ENCODE measurements at places on chromosomes 6 and 20.

DNA sequence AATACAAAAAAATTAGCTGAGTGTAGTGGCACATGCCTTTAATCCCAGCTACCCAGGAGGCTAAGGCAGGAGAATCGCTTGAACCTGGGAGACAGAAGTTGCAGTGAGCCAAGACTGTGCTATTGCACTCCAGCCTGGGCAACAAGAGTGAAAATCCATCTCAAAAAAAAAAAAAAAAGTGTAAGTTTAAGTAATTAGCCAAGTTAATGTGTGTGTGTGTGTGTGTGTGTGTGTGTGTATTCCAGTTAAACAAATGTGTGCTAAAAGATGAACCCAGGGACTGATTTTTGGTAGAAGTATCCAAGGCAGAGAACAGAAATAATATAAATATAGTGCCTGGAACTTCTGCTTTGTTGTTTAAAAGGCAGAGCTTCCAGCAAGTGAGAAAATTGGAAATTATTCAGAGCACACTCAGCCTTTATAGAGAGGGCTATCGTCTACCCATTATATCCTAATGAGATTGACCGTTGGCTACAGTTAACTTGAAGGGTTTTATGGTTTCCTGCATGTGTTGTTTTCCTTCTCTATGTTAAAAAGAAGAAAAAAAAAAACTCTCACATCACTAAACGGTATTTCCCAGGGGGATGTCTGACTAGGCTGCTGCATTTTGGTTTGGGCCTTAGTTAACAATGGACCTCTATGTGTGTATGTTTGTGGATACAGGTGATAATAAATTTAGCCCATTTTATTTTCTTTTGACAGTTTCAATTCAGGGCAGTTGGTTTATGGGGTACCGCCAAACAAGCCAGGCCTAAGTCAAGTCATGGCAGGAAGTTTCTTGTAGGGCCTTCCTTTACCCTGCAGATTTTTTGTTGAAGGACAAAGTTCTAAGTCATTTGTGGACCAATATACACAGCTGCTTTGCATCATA is 9.8 kb downstream of the SOX4 start:
- no peak overlapping the region for H3K4me3 ChIP-seq
- H3K27me3 ChIP-seq, result no peaks in the 10 kb centered on the region
- no peak overlapping the region for H3K27ac ChIP-seq
- DNase-seq, result no peak

DNA sequence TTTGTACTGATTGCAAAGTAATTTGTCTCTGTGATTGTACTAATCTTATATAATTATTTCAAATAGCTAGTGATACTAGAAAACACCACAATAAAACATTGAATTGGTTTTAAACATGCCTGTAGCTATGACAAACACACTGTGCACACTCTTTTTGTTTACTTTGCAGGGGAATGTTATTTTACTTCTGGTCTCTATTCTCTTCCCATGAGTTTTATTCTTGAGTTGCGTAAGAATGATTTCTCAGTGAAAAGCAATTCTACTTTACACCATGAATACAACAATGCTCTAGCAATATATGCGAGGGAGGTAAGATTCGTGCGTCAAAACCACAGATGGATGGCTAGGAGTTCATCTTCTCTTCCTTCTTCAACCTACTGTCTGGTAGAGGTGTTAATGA is 68.4 kb upstream of the PHACTR1 start:
- H3K36me3 ChIP-seq, result no peaks in the 10 kb centered on the region
- H3K4me3 ChIP-seq, result no peak overlapping the region
- DNase-seq, result no peak
- H3K27me3 ChIP-seq, result no peaks in the 10 kb centered on the region
- H3K27ac ChIP-seq, result no peak overlapping the region

DNA sequence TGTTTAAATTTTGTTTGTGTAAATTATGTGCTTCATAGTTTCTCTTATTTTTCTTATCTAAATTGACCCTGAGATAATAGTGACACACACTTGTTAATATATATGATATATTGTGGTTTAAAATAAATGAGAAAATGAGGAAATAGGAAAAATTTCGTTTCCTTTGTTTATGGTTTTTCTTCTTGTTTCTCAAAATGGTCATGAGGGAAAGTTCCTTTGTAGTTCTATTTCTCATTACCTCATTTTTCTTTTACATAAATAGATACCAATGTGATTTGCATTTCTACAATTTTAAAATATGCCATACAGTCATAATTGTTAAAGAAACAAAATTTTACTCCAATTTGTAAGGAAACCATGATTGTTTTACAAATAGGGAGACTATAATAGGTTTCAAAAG is 9.2 kb downstream of the OR2A4 start:
- DNase-seq, result no peak
- H3K36me3 ChIP-seq, result no peaks in the 10 kb centered on the region
- H3K27ac ChIP-seq, result no peak overlapping the region
- no peak overlapping the region for H3K4me3 ChIP-seq
- H3K27me3 ChIP-seq, result no peaks in the 10 kb centered on the region

- DNase-seq, result no peak
- no peaks in the 10 kb centered on the region for H3K4me1 ChIP-seq
- H3K27me3 ChIP-seq, result no peaks in the 10 kb centered on the region
- H3K4me3 ChIP-seq, result no peak overlapping the region
- no peak overlapping the region for H3K27ac ChIP-seq
- no peaks in the 10 kb centered on the region for H3K36me3 ChIP-seq
These were observed 1192.3 kb upstream of the GJE1 start for GRCh38 chr6:140940251-140940925.

DNA sequence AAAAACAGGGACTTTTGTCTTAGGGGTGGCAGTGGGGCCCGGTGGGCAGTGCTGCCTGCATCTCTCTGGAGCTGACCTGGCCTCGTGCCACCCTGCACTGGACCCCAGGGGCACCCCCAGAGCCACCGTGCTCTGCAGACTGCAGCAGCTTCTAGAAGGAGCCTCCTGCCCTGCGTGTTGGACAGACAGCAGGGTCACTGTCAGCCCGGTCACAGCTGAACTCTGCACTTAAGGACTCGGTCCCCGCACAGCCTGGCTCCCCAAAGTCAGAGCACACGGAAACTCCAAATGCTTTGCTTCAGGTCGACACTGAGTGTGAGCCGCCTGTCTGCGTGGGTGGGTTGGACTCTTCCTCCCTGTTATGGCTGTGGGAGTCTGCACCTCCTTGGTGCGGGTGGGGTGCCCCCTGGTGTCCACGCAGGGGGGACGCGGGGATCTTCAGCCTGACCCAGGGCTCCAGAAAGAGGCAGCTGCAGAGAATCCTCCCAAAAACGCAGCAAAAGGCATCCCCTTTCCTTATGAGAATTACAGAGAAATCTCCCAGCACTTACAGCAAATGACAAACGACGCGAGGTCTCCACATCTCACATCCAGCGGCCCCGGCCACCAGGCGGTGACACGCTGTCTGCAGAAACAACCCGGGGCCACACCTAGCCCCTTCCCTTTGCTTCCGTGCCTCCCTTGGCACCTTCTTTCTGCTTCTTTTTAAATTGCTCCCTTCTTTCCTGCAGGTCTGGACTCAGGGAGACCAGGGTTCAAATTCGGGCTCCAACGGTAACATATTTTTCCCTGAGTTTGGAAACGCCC is 36.3 kb upstream of the DACT2 start:
- no peak overlapping the region for H3K27ac ChIP-seq
- no peaks in the 10 kb centered on the region for H3K4me1 ChIP-seq
- DNase-seq, result no peak
- H3K4me3 ChIP-seq, result no peak overlapping the region
- H3K27me3 ChIP-seq, result no peaks in the 10 kb centered on the region

- H3K27me3 ChIP-seq, result no peaks in the 10 kb centered on the region
- no peak for DNase-seq
- H3K4me3 ChIP-seq, result no peak overlapping the region
- H3K27ac ChIP-seq, result no peak overlapping the region
These were observed 7.9 kb downstream of the NQO2 start for GRCh38 chr6:3007571-3007970.

- H3K36me3 ChIP-seq, result no peaks in the 10 kb centered on the region
- H3K27me3 ChIP-seq, result no peaks in the 10 kb centered on the region
- H3K4me3 ChIP-seq, result no peak overlapping the region
These were observed 31.9 kb downstream of the MYH7B start for GRCh38 chr20:34987288-34988190.
